ENCODE measurements at places on chromosomes 3 and 15. TPM values are rescaled to one million over a fixed set of nuclear protein-coding genes. Genes with fewer than 3 reads are reported as not detected.

The ARPP19 gene
- 176 TPM for total RNA-seq

The WDR49 gene
- total RNA-seq, result 2.2 TPM

The SH2D7 gene
- total RNA-seq, result not detected

The TIMP4 gene
- total RNA-seq, result 187 TPM

The GPR156 gene
- total RNA-seq, result 1.4 TPM

The CNTN6 gene
- not detected for total RNA-seq

The COL6A6 gene
- total RNA-seq, result 1.7 TPM

The CCR9 gene
- total RNA-seq, result not detected

The GOLGA8T gene
- not detected for total RNA-seq

The GOLGA8N gene
- total RNA-seq, result 12.4 TPM

The FGF7 gene
- 109 TPM for total RNA-seq

The THSD4 gene
- total RNA-seq, result 0.82 TPM

The DUOXA2 gene
- total RNA-seq, result not detected

The GOLGA6D gene
- not detected for total RNA-seq

The GPR62 gene
- total RNA-seq, result 0.94 TPM

The RASGRF1 gene
- total RNA-seq, result 1.7 TPM

The PRICKLE2 gene
- 66.5 TPM for total RNA-seq

The CCDC191 gene
- 3.8 TPM for total RNA-seq

The CYP1A1 gene
- total RNA-seq, result 6.0 TPM

The MED12L gene
- total RNA-seq, result 0.22 TPM

The CP gene
- total RNA-seq, result 64.4 TPM

The SLC6A6 gene
- 20.5 TPM for total RNA-seq

The PLA2G4D gene
- total RNA-seq, result 0.57 TPM

The MOBP gene
- total RNA-seq, result not detected

The UROC1 gene
- total RNA-seq, result not detected

The AGTR1 gene
- 195 TPM for total RNA-seq

The ARGFX gene
- not detected for total RNA-seq

The SERINC4 gene
- not detected for total RNA-seq

The THBS1 gene
- 1,010 TPM for total RNA-seq

The AMIGO3 gene
- 1.1 TPM for total RNA-seq

The AP3B2 gene
- total RNA-seq, result 3.4 TPM

The RBMS3 gene
- total RNA-seq, result 171 TPM

The HRH1 gene
- 8.4 TPM for total RNA-seq
